Sigmoid colon (tissue), 7 donors: ENCODE measurements at places on chromosomes 7 and 10.

DNA sequence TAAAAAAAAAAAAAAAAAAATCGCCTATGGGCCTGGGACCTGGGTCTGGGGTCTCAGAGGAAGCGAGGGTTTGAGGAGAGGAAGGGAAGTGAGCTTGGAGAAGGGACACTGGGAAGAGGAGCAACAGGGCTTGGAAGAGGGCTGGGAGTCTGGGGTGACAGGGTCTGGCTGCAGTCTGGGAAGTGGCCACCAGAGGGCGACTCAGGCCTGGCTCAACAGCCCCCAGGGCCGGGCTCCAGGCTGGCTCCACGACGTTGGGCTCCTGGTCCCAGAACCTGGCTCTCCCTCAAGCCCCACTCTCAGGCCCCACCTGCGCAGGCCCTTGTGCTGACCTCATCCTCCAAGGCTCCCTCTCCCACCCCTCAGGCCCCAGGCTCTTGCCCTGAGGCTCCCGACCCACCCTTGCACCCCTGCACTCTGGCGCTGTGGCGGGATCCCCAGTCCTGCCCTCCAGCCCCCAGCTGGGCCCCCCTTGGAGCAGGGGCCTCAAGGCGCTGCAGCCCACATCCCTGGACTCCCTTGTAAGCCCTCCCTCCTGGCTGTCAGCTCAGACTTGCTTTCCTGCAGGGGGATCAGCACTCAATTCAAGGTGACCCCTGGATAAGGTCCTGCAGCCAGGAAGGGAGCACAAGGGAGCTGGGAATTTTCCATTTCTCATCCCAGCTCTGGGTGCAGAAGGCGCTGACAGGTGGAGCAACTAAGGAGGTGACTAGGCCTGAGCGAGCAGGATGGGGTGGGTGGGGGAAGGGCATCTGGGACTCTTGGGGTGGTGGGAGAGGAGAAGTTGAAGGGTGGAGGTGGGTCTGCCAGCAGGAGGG is 5.4 kb upstream of the SPACDR start:
- DNase-seq = peak; percentile 94

GRCh38 chr7:131401194-131401593 is 73.5 kb downstream of the MKLN1 start:
- DNase-seq = no peak

GRCh38 chr7:112799448-112800120 is 9.4 kb upstream of the TMEM168 start:
- no peak for DNase-seq

DNA sequence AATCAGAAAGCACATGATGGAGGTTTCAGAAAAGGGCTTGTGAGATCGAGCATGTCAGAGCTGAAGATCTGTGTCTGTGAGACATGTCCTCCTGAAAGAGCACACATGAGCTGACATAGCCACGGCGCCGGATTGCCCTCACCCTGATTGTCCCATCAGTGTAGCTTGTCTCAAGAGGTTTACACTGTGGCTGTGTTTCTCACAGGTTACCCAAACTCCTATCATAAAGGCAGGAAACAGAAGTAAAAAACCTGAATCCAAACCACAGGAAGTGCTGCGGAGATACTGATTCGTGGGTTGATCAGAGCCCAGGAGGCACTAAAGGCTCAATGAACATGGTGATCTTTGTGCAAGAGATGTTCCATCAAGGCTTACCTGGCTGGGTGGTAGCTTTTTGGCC is 3.9 kb upstream of the ATP6V0E2 start:
- no peak for DNase-seq

DNA sequence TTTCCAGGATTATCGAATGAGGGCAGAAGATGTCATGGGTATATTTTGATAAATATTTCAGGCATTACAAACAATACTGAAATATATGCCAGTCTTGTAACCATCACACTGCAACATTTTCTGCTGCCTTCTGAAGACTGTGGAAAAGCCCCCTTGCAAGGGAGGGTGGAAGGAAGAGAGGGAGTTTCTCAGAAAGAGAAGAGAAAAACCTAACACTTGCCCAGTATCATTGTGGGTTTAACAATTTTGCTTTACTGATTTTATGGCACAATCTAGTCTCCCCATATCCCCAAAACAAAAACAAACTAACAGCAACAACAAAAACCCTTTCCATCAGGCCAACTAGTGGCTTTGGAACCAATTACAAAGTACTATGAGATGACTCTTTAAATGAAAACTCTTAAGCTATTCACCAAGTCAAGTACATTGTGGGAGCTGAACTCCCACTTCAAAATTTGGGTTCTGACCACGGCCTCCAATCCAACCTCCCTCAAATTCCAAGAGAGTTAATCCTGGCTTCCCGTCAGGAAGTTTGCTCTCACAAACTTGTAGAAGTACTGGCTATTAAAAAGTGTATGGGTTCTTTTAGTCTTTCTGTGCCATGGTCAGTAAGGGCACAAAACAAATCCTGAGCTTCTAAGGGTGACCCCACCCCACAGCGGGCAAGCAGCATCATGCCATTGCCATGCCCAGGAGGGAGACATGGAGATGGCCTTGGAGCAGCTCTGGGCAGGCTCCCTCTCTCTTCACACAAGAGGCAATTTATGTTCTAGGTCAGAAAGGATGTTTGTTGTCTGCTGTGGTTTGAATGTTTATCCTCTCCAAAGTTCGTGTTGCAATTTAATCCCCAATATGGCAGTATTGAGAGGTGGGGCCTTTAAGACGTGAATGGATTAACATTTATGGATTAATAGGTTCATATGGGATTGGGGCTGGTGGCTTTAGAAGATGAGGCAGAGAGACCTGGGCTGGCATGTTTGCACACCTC is 96.3 kb downstream of the JAZF1 start:
- no peak for DNase-seq

DNA sequence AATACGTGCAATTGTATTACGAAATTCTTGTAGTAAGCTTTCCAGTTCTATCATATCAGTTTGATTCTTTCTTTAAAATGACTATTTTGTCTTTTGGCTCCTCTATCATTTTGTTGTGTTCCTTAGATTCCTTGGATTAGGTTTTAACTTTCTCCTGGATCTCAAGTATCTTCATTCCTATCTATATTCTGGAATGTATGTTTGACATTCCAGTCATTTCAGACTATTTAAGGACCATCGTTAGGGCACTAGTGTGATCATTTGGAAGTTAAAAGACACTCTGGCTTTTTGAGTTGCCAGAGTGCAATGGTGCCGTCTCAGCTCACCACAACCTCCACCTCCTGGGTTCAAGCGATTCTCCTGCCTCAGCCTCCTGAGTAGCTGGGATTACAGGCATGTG is 45.7 kb upstream of the SFTPD start:
- DNase-seq = no peak

DNA sequence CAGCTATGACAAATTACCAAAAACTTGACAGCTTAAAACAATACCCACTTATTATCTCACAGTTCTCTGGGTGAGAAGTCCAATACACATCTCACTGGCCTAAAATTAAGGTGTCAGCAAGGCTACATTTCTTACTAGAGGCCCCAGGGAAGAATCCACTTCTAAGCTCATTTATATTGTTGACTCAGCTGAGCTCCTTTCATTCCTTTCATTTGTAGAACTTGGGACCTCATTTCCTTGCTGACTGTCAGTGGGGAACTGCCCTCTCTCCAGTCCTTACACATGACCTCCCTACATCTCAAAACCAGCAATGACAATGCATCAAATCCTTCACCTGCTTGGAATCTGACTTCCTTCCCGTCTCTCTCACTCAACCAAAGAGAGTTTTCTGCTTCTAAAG is 240.3 kb downstream of the IPMK start:
- DNase-seq = no peak

DNA sequence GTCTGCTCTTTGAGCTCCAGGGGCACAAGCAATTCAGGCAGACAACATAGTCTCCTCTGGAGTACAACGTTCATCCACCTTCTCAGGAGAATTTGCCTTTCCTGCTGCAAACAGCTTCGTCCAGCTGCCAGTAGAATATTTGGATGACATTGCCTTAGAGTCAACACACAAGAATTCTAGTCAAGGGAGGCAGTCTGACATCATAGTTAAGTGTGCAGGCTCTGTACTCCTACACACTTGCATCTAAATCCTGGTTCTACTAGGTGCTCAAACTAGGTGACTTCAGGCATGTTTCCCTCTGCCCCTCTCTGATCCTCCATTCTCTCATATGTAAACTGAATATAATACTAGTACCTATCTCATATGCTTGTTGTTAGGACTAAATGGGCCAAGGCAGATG is 314.8 kb downstream of the HPSE2 start:
- no peak for DNase-seq
